ENCODE measurements at places on chromosomes 7 and 10.

DNA sequence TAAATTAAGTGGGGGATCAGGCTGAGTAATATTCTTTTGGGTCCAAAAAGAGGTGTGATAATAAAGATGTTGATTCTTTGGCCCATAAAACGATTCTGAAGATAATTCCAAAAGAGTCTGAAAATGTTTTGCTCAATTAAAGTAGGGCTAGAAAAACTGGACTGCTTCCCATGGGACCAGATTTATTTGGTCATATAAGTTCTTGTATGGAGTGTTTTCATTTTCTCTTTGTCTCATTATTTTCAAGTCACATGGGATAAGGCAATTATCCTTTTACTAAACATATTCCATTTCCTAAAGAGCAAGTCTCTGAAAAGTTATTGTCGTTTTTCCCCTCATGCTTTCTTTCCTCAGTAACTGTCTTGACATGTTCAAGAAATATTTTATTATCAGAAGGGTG lies 41.5 kb downstream of the CDK6 start:
- no peak for DNase-seq

DNA sequence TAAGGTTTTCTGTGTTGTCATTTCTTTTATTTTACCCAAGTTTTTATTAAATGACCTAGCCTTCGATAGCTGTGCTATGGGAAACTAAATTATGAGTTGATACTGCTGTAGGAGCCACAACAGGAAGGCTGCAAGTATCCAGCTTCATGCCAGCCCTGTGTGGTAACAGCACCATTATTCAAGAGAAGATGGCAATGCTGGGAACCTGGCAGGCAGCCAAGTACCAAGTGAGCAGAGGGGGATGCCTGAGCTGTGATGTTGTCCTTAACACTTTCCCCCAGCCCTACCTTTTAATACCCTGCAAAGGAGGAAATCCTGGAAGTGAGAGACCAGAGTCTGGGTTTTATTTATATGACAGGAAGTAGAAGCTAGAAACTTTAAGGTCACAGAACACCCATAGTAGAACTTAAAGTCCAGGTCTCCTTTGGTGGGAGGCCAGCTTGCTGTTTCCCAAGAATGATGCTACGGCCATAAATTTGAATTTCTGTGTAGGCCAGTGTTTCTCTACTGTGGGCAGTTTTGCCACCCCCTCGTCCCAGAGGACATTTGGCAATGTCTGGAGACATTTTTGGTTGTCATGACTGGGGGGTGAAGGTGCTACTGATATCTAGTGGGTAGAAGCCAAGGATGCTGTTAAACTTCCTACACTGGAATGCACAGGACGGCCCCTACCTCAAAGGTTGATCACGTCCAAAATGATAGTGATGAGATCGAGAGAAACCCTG lies 9.2 kb upstream of the ATXN7L1 start:
- no peak for DNase-seq

GRCh38 chr7:133633055-133633454 lies 380.2 kb downstream of the EXOC4 start:
- no peak for DNase-seq

GRCh38 chr10:58830697-58831096 lies 318.0 kb downstream of the BICC1 start:
- no peak for DNase-seq

GRCh38 chr10:104622598-104623209 lies 18.4 kb upstream of the SORCS3 start:
- DNase-seq, result no peak

DNA sequence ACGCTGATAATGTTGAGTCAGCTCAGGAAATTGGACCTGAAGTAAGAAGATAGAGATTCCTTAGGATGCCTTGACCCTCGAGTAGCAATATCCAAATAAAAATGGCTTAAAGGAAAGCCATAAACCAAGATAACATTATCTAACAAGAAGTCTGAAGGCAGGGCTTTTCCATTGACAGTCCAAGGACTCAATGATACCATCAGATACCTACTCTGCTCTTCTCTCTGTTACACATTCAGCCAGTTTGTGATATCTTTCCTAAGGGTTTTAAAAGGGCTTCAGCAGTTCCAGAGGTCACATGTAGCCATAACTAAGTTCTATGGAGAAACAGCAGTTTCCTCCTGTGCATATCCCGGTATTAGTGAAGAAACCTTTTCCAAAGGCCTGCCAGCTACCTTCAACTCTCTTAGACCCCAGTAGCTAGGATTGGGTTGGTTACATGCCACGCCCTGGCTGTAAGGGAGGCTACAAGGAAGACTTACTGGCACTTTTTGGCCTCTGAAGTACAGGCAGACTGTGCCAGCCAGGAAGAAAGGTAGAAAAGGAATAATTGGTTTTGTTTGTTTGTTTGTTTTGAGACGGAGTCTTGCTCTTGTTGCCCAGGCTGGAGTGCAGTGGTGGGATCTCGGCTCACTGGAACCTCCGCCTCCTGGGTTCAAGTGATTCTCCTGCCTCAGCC lies 10.6 kb downstream of the SHLD2 start:
- DNase-seq, result no peak

- no peak for DNase-seq
These were observed 159.9 kb upstream of the SLC25A13 start for GRCh38 chr7:96481796-96482195.

DNA sequence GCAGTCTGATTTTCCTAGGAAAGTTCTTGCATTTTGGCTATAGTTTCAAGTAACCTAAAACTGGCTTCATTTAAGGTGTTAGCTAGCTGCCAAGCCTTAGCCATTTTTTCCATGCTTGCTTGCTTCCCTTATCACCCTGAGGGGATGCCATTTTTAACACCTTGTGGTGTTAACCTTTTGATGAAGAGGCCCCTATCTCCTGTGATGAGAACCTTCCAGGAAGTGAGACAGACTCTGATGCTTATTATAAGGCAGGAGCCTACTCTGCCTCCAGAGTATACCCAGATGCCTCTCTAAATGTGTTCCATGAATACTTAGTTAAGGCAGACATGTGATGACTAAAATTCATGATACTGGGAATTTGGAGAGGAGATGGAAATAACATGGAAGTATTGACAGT lies 4.9 kb upstream of the VWA2 start:
- DNase-seq, result no peak

DNA sequence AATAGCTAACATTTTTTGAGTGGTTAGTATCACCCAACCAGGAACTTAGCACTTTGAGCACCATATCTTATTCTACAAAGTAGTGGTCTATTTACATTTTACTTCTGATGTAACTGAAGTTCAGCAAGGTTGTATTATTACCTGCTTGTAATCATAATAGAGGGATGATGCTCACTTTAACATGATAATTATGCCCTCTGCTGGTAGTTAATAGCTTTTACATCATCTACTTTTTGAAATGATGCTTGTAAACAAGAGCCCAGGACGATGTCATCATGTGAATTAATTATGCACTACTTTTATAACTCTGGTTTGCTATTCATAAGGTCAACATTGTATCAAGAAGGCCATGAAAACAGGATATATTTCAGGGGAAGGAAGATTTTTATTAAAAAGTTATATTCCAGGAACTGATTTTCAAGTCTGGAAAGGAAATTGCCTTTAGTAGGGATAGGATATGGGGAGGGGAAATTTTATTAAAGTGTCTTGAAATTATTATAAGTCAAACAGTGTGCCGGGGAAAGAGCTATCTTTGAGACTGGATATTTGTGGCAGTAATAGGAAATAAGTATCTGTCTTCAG lies 80.3 kb upstream of the SCIN start:
- peak; percentile 4 for DNase-seq

- no peak for DNase-seq
These were observed 36.2 kb downstream of the ZCCHC24 start for GRCh38 chr10:79409038-79409725.

DNA sequence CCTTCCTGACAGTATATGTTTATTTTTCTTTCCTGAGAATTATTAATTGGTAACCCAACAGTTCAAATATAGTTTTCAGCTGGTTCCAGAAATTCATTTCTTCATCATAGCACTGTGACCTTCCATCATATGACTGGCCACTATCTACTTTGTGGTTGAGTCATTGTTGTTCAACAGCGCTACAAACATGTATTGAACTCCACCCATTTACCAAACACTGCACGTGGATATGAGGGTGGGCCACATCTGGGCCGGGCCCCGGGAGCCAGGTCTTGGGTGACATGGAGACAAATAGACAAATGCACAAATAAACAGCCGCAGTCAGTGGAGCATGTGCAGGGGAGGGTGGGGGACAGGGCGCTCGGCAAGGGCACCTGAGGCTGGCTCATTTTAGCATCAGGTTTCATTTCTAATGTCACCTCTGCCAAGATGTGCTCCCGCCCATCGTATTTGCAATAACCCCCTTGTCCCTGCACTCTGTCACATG lies 24.0 kb upstream of the EEPD1 start:
- DNase-seq, result no peak

GRCh38 chr7:117809958-117810357 lies 63.3 kb downstream of the CTTNBP2 start:
- no peak for DNase-seq

DNA sequence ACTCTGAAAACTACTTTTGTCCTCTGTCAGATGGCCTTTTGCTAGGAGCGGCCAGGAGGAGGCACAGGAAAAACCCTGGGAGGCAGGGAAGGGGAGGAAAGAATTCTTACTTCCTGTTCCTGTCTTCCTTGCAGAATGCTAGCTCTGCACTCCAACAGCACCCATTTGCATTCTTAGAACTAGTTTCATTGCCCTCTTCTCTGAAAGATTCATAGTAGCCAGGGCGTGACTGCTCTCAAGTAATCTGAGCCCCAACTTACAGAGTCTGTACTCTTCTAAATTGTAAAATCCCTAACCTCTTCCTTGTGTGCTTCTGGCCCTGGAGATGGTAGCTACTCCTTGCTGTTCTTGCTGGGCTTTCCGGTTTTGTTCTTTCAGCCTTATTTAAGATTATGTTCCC lies 75.3 kb upstream of the STEAP1 start:
- no peak for DNase-seq

GRCh38 chr10:29355411-29355991 lies 66.6 kb downstream of the LYZL1 start:
- DNase-seq, result no peak

DNA sequence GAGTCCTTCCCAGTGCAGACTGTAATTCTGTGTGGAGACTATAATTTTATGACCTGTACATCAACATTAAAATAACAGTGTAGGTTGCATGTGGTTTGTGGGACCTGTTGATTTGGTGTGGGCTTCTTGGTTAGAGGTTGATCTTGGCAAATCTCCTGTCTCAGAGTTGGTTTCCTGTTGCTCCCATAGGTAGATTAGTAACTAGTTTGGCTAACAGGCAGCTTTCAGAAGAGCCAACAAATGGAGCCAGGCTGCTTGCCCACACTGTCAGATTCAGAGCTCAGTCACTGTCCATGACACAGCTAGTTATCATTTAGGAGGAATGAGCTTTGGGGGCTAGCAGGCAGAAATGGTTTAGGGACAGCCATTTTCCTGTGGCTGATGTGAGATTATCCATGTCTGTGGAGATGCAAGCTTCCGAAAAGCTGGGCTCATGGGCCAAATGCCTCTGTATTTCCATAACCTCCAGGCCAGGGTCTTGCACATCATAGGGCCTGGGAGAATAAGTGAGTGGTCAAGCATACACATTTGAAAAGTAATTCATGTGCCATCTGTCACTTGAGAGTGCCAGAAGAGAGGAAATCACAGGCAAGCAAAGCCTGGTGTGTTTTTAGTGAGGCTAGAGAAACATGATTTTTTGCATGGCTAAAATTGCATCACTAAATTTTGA lies 33.4 kb downstream of the CCM2 start:
- DNase-seq, result no peak

GRCh38 chr7:32251659-32252058 lies 181.5 kb upstream of the PDE1C start:
- DNase-seq, result no peak

GRCh38 chr7:34401776-34402175 lies 256.2 kb upstream of the NPSR1 start:
- DNase-seq, result no peak

DNA sequence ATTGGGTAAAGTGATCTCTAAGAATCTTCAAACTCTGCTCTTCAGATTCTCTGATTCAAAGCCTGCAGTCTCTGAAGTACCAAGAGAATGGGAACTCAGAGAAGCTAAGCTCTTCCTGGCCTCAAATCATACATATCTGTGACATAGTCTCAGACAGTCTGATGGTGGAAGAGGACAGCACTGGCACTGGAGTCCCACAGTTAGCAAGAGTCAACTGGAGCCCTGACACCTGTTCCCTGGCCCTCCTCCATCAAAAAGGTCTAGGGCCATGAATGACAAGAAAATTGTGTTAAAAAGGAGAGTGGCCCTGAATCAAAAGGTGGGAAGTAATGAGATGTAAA lies 37.7 kb downstream of the PRSS2 start:
- DNase-seq, result no peak

DNA sequence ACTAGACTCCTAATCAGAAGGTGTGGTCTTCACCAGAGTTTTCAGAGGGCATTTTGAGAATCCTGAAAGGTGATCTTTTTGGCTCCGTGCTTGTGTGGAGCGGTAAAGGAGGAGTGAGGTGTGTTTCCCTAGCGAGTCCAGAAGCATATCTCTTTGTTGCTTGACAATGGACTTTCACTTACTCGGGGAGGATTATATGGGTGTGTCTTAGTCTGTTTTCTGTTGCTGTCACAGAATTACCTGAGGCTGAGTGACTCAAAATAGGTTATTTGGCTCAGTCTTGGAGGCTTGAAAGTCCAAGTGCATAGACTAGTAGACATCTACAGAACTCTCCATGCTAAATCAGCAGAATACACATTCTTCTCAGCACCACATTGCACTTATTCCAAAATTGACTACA lies 57.9 kb downstream of the AKR1C4 start:
- no peak for DNase-seq

DNA sequence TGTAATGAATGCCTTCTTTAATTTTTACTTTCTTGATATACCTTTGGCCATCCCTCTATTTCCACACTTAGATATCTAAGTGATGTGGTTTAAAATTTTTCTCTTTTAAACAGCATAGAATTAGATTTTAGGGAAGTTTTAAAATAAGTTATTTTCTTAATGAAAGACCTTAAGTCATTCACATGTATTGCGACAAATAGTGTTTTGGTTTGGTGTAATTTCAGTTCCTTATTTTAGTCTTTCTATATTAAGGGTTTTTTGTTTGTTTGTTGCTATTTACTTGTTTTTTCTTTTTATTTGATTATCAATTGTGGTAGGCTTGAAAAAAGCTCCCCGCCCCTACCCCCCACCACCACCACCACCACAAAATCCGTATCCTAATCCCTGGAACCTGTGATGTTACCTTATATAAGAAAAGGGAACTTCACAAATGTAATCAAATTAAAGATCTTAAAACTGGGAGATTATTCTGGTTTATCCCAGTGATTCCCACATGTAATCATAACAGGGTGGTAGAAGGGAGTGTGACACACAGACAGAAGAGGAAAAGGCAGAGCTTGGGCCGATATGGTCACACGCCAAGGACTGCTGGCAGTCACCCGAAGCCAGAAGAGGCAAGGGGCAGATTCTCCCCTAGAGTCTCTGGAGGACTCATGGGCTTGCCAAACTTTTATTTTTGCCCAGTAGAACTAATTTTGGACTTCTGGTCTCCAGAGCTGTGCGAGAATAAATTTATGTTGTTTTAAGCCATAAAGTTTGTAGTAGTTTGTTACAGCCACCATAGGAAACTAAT lies 149.7 kb downstream of the NPSR1 start:
- no peak for DNase-seq

- no peak for DNase-seq
These were observed 373.0 kb upstream of the SMIM30 start for GRCh38 chr7:113491305-113491704.

Measured in HFF-Myc (cell line).